ENCODE measurements at places on chromosomes 5 and 9.

- no peak for DNase-seq
These were observed 40.8 kb upstream of the SPATA31C2 start for GRCh38 chr9:88179062-88179521.

GRCh38 chr5:107063511-107063910, 607.2 kb downstream of the EFNA5 start:
- no peak for DNase-seq

GRCh38 chr9:135969064-135969683, 8.0 kb upstream of the UBAC1 start:
- DNase-seq = peak; percentile 25

DNA sequence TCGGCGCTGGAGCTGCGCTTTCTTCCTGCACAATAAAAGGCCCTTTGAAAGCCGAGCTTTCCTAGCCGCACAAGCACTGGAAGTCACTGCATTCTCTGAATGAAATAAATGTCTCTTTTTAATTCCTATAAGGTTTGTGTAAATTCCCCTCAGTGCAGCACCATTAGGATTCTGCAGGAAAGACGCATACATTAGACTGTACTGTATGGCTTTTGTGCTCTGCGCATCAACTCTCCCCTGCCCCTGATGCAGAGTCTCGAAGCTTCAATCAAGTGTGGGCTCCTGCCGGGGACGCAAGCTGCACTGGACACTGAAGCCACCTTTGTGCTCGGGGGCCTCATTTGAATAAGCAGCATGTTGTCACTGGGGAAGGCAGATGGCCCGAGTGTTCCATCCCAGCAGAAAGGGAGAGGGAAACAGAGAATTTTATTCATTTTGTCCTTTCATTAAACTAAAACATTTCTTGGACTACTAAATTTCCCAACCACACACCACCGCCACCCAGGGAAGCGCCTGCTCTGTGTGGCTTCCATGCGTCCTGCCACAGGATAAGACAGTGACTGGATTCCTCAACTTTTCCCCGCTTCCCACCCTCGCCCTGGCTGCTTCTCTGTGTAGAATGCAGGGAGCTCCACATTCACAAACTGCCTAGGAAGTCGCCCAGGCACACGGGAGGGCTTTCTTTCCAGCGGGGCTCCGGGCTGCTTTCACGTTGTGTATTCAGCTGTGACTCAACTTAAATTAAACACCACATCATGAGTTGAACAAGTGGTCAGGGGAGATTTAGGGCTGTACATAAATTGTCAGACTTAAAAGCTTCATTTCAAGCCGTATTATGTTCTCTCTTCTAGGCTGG, 635.4 kb downstream of the IRX1 start:
- DNase-seq = no peak

DNA sequence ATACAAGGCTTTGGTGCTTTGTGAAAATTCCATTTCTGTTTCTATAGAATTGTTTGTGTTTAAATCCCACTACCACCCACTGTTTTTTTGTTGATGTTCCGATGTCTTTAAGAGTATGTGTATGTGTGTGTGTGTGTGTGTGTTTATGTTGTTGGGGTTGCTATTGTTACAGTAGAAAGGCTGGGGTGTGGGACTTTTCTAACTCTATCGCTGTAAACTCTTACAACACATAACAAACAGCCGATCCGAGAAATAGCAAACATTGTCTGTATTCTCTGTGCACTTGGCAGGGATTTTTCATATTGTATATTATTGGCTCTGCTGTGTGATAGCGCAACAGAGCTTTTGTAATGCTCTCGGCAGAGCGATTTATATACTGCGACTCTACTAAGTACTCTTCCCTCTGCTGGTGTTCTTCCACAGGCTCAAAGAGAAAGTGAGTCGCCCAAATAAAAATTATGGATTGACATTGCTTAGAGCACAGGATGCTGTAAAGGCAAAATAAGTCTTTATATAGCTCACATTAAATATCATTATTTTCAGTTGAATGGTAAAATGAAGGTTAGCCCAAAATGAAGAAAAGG, 492.2 kb upstream of the ARRDC3 start:
- no peak for DNase-seq

GRCh38 chr9:84751921-84752320, 82.4 kb downstream of the NTRK2 start:
- DNase-seq = no peak

DNA sequence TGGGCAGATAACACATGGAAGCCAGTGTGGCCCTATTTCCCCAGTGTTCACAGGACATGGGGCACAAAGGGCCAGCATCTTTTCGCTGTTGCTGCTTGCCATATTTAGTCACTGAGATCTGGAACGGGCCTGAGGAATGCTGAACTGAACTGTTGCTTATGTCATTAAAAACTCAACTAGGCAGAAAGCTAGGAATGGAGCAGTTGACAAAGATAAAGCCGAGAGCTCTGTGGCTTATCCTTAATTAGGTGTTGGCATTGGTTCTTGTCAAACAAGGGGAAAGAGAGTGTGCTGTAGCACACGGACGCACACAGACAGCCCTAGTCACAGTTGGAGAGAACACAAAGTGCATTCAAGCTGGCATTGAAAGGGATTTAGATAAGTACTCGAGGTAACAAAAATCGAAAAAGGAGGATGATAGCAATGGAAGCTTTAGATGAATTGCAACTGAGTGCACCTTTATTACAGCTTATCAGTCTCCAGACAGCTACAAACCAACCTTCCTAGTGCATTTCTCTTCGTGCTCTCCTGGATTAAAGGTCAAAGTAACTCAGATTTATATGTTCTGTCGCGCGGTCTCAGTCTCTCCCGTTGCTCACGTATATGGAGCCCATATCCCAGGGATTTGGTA, 450.2 kb upstream of the ZNF608 start:
- no peak for DNase-seq

DNA sequence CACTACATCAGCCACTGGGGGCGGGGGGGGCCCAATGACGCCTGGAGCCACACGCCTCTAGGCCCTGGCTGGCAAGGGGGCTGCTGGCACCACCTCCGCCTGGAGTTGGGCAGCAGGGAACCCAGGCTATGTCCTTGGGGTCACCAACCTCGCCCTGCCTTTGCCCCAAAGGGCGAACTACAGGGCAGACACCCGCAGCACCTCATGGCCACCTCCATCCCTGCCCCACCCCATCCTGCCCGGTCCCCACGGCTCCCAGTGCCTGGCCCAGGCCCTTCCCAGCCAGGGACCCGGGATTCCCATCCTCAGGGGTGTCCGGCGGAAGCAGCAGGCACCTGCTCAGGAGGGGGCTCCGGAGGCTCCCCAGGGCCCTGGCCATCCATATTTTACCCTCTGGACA, 37.0 kb downstream of the NACC2 start:
- no peak for DNase-seq

DNA sequence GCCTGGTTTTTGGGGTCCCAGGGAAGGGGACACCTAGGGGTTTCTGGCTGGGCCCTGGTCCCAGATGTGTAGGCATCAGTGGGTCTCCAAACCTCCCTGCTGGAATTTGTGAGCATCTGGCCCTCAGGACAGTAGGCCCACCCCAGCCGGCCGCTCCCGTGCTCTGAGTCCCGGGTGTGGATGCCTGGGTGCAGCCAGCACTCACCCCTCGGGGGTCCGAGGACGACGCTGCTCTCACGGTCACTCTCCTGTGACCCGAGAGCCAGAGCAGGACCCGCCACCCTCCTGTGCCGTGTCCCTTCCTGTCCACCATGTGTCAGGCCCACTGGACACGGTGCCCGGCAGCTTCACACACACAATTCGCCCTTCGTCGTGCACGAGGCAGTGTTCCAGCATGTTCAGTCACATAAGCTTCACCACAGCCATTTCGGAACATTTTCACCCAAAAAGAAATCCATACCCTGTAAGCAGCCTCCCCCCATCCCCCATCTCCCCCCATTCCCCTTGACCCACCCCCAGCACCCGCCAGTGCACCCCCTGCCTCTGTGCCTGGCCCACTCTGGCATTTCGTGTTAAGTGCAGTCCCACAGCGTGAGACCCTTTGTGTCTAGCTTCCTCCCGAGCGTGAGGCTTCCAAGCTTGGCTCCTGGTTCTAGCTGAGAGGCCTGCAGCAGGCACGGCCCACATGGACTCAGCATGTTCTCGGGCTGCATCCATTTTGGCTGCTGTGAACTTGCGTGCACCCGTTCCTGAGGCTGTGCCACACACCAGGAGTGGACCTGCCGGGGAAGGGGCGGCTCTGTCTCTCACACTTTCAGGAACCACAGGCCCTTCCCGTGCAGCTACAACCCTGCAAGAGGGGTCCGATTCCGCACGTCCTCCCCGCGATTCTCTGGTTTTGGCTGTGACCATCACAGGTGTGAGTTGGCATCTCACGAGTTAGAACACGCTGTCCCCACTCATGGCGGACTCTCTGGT, 40.5 kb downstream of the NKD2 start:
- no peak for DNase-seq

DNA sequence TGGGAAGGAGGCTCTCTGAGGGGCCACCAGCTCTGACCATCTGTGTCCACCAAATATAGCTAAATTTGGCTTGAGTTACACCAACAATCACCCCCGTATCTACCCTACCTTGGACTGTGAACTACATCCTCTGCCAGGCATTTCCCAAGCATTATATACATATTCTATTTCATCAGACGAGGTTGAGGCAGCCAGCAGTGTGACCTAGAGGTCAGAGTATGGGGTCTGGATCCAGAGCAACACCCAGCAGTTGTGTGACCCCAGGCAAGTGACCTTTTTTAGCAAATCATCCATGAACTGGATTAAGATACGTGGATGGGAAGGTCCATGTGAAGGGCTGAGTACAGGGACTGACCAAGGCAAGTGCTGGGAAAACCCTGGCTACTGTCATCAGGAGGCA, 180.6 kb downstream of the HSPA4 start:
- no peak for DNase-seq

GRCh38 chr5:8897316-8897715, 648.6 kb downstream of the SEMA5A start:
- no peak for DNase-seq

GRCh38 chr5:176959051-176959450, 47.5 kb downstream of the UIMC1 start:
- peak; percentile 29 for DNase-seq

GRCh38 chr5:109105631-109106267, 304.0 kb downstream of the PJA2 start:
- DNase-seq = peak; percentile 94

- DNase-seq = peak; percentile 40
These were observed 229.4 kb downstream of the DMAC1 start for GRCh38 chr9:7570107-7570720.

- DNase-seq = peak; percentile 36
These were observed 96.3 kb upstream of the MEF2C start for GRCh38 chr5:88979244-88979643.

DNA sequence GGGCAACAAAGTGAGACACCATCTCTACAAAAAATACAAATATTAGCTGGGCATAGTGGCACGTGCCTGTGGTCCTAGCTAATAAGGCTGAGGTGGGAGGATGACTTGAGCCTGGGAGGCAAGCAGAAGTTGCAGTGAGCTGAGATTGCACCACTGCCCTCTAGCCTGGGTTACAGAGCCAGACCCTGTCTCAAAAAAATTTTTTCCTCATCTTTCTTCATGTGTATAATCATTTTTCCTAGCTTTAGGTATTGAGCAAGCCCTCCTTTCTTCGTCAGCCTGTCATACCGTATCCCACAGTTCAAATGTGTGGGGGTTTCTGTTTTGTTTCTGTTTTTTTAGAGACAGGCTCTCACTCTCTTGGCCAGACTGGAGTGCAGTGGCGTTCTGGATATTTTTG, 41.3 kb downstream of the EHMT1 start:
- DNase-seq = no peak

GRCh38 chr5:7776442-7776841, 74.5 kb downstream of the CFAP90 start:
- no peak for DNase-seq

- no peak for DNase-seq
These were observed 44.1 kb upstream of the ANKRD33B start for GRCh38 chr5:10519729-10520128.

DNA sequence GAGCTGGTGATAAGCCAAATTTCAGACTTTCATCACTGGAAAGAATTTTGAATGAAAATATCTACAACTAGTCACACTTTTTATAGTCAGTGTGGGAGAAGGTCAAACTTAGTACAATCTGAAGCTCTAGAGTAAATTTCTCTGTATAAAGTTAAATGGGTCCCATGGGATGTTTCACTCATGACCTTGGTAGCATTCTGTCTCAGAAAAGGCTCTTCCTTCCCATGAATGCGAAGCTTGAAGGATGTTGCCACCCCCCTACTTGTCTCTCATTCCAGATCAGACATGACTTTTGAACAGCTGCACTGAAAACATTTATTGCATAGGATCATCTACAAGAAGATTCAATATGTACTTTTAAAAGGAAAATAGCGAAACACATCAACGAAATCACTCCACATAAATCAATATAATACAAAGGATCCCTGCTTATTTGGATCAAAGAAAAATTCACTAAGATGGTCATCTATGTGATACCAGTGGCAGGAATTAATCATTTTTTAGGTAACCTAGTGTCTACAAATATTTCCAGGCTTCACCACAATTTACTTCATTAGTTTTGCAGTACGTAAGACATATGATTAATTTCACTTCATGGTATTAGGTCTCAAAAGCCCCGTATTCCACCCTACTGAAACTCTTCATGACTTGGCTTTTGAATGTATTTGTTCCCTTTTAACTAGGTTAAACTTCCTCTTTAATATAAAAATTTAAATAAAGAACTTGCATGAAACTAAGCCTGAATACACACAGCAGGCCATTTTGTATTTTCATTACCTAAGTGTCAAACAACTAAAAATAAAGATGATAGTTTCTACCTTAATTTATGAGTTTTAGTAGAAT, 4.4 kb downstream of the ST8SIA4 start:
- no peak for DNase-seq

DNA sequence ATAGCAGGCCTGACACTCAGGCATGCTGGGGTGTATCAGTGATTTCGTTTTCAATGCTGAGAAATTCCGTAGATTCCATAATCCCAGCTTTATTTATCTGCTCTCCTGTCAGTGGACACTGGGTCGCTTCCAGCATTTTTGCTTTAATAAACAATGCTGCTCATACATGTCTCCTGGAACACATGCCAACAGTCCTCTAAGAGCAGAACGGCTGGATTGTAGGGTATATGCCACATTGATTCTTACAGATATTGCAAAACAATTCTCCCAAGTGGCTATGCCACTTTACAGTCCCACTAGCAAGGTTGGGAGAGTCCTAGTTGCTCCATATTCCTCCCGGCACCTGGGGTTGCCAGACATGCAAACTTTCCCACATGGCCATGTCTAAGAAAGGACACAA, 81.9 kb downstream of the RAPGEF1 start:
- peak; percentile 62 for DNase-seq

- no peak for DNase-seq
These were observed 91.7 kb downstream of the EDIL3 start for GRCh38 chr5:84292788-84293653.

GRCh38 chr9:109203761-109204360, 36.8 kb upstream of the FRRS1L start:
- DNase-seq = no peak

Measured in AG10803 (cell line).